ENCODE measurements at places on chromosomes 6 and 20.

GRCh38 chr6:63571361-63572043, 778 bp upstream of the LOC128125822 start:
- DNase-seq: peak; percentile 15

DNA sequence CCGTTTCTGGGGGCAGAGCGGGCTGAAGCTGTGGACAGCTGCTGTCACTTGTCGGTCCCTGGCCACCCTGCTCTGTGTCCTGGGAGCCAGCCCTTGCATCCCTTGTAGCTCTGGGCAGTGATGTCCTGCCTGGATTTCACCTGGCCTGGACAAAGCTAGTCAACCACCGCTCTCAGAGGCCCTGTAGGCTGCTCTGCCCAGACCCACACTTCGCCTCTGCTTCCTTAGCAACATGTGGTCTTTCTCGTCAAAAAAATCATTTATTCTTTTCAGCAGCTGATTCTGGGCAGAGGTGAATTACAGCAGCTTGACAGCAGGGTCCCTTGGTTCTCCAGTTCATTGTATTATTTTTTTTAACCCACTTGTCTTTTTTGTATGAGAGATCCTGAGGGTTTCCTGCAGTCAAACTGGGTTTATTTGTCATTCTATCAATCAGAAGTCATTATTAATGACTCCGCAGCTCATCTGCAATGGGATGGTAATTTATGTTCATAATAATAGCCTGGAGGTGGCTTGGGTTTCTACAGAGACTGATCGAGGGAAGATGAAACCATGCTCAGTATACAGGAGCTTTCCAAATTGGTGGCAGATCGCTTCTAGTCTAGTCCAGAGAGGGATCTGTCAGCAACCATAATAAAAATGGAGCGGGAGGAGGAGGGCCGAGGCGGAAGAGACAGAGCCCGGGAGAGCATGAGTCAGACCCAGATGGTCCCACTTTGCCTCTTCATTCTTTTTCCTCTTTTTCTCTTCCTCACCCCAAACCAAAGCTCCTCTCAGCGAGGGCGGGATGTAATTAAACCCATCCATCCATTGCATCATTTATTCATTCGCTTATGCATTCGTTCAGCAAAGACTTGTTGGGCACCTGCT, 22.4 kb downstream of the EDN3 start:
- DNase-seq: no peak

DNA sequence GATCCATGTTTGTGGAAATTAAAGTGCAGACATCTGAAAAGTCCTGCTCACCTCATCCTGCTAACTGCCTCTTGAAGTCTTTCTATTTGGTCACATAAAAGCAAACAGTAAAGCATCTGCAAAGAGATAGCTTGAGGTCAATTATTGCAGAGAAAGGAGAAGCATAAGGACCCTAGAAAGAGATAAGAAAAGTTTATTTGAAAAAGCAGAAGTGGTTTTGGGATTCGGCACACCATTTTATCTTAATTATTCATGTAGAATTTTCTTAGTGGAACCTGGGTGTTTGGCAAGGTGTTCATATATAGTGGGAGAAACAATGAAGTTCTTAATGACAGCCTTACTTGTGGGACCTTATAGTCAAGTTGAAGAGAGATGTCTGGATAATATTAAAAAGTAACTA, 280.8 kb downstream of the CENPW start:
- no peak for DNase-seq

DNA sequence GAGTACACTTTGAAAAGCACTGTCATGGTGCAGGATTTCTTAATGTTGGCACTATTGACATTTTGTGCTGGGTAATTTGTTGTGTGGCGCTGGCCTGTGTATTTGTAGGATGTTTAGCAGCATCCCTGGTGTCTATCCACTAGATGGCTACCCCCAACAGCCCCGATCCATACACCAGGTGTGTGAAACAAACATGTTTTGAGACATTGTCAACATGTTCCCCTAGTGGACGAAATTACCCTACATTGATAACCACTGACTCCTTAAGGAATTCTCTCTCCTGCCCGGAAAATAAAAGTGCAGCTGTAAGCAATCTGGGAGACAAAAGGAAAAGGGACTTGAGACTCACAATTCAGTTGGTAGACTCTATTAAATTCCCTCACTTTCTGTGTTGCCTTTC, 52.6 kb upstream of the TMEM200A start:
- DNase-seq: no peak

- no peak for DNase-seq
These were observed 5.4 kb downstream of the DCDC2 start for GRCh38 chr6:24352434-24352833.

GRCh38 chr20:13340088-13340487, 119.0 kb downstream of the ISM1 start:
- no peak for DNase-seq
